ENCODE measurements at places on chromosomes 2 and 18.

- DNase-seq: peak; percentile 42
Observed at GRCh38 chr2:174465327-174465726, 21.5 kb downstream of the GPR155 start.

DNA sequence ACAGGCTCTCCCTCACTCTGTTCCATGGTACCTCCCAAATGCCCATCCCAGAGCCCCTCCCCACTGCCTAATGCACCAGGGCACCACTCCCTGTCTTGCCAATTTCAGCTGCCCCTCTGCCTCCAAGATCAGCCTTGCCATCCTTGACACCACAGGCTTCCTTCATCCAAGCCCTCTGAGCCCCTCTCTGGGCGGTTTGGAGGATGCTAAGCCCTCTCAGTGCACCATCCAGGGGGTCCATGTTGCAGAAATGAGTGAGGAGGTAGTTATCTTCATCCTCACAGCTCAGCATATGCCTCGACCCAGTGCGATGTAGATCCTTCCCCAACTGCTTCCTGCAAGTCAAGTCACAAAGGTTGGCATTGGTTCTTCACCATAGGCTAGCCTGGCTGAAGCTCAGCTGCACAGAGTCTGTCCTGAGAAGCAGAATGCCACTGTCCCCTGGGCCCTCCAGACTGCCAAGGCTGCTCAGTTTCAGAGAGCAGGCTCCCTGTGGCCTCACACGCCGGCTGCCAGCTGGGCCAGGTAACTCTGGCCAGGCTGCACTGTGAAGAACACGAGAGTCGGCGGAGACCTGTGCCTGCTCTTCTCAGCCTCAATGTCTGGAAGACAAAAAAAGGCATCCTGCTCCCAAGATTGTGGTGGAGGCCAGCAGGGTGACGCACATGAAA lies 9.9 kb upstream of the MAP3K2 start:
- no peak for DNase-seq

GRCh38 chr2:200585730-200586643 lies at the start of gene AOX1:
Gene AOX1, plus strand, starts transcription at chr2:200586014. Its CDS starts 95 bp downstream, at chr2:200586109.
- DNase-seq: peak; percentile 20

DNA sequence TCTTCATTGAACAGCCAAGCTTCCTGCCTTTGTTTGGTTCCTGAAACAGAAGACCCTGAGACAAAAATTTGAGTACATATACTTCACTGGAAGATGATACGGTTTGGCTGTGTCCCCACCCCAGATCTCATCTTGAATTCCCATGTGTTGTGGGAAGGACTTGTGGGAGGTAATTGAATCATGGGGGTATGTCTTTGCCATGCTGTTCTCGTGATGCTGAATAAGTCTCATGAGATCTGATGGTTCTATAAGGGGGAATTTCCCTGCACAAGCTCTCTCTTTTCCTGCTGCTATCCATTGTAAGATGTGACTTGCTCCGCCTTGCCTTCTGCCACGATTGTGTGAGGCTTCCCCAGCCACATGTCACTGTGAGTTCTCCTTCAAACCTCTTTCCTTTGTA lies 76.5 kb downstream of the BABAM2 start:
- no peak for DNase-seq

DNA sequence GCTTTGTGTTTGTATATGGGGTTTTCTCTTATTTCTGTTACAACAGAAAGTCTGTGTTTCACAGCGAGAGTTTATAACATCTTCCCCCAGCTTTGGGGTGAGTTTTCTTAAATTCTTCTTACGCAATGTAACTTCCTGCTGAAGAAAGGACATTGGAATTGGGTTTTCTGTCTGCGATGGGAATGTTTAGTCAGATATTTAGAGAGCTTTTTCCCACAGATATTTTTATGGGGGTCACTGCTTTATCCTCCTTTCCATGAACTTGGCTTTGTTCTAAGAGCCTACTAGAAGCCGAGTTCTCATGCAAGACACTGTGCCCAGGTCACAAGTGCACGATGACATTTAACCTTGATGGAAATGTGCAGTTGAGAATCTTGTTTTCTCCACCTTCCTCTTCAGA lies 22.1 kb downstream of the B3GNT2 start:
- no peak for DNase-seq

- DNase-seq: peak; percentile 67
Observed at GRCh38 chr2:85653996-85654395, 14.0 kb downstream of the SFTPB start.

DNA sequence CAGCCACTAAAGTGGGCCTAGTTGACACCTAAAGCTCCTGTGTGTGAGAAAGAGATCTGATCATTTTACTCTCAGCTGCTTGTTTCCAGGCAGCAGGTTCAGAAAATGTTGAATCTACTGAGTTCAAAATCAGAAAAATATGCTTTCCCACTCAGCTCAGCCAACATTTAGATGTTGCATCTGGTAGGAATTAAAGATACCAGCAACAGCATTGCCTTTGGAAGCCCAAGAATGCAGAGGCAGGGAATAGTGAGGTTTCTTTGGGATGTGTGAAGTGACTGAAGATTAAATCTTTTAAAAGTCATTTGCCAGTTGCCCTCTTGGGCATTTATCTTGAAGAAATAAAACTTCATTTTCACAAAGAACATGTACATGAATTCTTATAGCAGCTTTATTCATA lies 33.9 kb upstream of the DOCK10 start:
- DNase-seq: no peak

DNA sequence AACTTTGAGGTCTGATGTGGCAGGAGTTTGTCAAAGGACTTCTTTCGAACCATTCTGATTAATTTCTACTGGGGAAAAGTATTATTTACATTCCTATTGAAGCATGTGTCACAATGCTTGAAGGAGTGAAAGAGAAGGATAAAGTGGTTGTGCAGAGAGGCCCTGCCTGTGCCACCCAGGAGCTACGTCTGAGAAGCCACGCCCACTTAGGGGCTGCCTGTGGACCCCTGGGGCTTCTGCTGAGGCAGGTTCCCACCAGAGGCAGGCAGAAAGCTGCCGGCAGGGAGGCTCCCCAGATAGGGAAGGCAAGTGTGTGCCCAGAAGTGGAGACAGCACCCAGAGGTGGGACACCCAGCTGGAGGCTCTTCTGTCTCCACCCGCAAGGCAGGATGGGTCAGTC lies 47.4 kb downstream of the GBX2 start:
- no peak for DNase-seq

DNA sequence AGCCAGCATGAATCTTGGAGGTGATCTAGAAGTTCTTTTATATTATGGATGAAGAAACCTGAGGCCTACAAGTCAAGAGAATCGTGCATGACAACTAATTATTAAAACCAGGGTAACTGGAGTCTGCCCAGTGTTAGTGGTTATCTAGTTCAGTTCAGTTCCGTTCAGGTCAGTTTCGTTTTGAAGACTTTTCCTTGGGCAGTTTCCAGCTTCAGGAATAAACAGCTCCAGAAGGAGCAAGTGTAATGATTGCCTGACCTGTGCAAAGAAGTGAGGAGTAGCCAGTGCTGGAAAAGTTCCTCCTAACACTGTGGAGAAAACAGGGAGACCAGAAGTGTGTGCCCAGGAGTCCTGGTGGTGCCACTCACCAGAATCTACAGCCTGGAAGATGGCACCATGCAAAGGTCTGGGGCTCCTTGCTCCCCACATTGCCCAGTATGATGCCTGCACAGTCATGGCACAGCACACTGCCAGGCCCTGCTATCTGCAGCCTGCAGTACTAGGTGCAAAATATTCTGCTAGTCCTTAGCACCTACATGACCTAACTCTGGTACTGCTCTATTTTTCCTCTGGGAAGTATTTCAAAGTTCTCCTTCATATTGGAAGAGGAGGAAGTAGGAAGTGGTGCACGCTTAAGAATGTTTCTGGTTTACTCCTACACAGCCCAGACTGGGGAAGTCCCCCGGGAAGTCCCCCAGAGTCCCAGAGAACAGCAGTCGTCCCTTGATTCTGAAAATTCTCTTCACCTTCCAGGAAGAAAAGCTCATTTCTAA lies 65.8 kb downstream of the SUMO1 start:
- no peak for DNase-seq

DNA sequence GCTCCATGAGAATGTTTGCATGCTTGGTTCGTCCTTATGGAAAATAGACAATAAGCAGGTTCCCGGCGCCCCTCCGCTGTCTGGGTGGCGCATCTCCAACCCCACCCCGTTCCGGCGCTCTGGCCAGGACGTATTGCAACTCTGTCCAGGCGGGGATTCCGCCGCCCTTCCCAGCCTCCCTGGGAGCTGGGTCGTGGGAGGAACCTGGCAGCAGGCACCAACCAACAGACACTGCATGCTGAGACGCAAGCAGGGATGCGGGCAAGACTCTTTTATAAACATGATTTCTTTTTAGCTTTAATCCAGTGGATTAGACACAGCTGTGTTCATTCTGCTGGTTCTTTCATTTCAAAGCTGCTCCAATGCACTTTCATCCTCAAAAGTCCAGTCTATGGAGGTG lies 240.2 kb downstream of the SH3BP4 start:
- DNase-seq: no peak

DNA sequence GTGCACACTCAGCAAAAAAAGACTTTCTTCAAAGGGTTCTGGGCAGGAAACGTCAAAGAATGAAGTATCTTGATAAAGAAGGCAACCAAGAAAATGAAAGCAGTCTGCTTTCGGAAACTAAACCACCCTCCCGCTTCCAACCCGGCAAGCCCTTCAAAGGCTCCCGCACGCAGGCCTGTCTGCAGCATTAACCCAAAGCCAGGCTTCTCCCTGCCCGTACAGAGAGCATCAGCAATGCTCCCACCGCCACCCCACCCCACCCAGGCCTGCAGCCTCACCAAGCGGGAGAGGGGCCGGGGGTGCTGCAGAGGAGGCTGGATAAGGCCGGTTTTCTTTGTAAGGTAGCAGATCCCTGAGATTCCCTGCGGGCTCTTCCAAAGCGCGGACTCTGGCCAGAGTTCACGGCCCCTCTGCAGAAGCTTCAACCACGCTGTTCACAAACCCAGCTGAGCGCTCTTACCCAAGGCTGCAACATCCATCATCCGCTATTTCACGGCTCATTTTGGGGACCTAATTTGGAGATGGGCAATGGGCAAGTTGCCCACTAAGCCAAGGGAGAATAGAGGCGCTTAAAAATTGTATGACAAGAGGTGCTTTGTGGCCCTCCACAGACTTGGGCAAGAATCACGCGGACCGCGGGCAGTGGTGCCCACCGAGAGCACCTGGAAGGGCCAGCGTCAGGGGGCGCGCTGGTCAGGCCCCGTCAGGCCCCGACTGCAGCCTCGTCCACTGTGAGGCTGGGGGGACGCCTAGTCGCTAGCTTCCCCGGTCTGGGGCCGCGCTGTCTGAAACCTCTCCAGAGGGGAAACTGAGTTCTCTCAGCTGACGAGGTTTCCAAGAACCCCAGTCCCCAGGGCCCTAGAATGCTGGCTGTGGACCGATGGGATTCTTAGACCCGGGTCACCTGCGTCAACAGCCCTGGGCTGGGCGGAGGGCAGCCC lies 225.4 kb upstream of the ID2 start:
- no peak for DNase-seq

GRCh38 chr2:53347269-53347668 lies 420.3 kb upstream of the CHAC2 start:
- DNase-seq: no peak

DNA sequence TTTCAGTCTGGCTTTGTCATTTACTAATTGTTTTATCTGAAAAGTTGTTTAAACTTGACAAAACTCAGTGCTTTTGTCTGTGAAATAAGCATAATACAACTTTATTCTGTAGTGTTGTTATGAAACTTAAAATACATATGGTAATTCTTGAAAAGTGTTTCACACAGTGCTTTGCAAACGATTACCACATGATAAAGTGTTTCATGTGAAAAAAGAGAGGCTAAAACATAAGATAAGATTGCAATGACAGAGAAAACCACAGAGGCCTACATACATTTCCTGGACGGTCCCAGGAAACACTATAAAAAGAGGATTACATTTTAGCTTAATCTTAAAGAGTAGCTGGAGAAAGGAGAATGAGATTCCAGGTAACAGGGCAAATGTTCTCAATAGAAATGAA lies 1934.6 kb upstream of the LRRTM1 start:
- no peak for DNase-seq

DNA sequence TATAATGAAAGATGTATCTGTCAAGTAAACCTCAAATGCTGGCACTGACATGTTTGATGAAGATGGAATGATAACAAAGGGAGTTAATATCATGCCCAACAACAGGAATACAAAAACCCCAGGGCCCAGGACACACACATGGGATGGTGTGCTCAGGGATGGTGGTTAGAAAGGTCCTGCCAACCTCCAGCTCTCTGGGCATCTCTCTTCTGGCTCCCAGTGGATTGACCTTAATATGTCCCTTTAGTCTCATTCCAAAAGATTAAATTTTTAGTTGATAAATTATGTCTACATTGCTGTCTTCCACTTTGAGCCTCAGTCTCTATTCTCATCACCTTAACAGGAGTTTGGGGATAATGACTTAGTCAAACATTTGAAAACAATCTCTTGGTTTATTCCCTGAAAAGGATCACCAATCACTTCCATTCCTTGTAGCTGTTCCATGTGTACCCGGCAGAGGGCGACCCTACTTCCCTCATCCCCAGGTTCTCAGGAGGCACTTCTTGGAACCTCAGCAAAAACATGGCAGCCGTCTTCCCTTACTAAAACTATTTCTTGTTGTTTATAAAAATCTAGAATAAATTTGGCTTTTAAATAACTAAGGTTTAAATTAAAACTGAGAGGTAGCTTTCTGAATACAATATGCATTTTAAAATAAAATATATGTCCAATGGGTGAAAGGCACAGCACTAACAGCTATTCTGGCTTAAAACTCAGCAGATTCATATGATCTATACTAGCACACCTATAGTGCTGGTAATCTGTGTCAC lies 29.6 kb downstream of the MCEE start:
- peak; percentile 37 for DNase-seq

GRCh38 chr2:173754165-173754564 lies 211.0 kb downstream of the SP3 start:
- no peak for DNase-seq

- no peak for DNase-seq
Observed at GRCh38 chr2:238722883-238723282, 125.0 kb upstream of the TWIST2 start.

DNA sequence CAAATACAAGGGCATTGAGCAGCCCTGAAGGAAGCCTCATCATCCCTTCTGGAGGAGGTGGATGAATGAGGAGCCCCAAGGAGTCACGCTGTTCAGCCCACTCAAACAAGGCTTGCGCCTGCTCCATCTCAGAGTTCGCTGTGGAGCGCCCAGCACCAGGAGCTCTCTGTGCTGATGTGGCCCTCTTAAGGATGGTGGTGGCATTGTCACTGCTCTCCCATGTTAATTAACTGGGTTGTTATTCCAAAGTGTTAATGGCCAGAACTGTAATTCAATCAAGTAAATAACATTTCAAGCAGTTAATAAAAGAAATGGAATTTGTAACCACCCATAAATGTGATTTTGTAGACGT lies 726.0 kb upstream of the RAB6C start:
- no peak for DNase-seq

All from pons (tissue), 1 donor.